Glutamatergic neuron (in vitro differentiated cells): ENCODE measurements at places on chromosomes 1 and 21. TPM values are rescaled to one million over a fixed set of nuclear protein-coding genes. Genes with fewer than 3 reads are reported as not detected.

GRCh38 chr1:64623750-64624191 is 121.1 kb upstream of the RAVER2 start:
- peaks cover 9% of the 10 kb centered on the region for H3K4me1 ChIP-seq
- H3K27me3 ChIP-seq, result peaks cover 3% of the 10 kb centered on the region
- no peak overlapping the region for H3K27ac ChIP-seq
- no peak for DNase-seq
- H3K36me3 ChIP-seq, result no peaks in the 10 kb centered on the region

GRCh38 chr1:204511366-204511765 is 4.8 kb upstream of the MDM4 start:
- DNase-seq, result no peak
- H3K4me3 ChIP-seq, result no peak overlapping the region
- peaks cover 4% of the 10 kb centered on the region for H3K36me3 ChIP-seq
- no peaks in the 10 kb centered on the region for H3K4me1 ChIP-seq
- peaks cover 11% of the 10 kb centered on the region for H3K27me3 ChIP-seq
- H3K27ac ChIP-seq, result no peak overlapping the region

- no peaks in the 10 kb centered on the region for H3K36me3 ChIP-seq
- H3K4me3 ChIP-seq, result no peak overlapping the region
- H3K27ac ChIP-seq, result peak overlapping the region; percentile 48
- H3K27me3 ChIP-seq, result peaks cover 3% of the 10 kb centered on the region
Measured at GRCh38 chr1:67441183-67441582, 11.0 kb upstream of the SERBP1 start.

DNA sequence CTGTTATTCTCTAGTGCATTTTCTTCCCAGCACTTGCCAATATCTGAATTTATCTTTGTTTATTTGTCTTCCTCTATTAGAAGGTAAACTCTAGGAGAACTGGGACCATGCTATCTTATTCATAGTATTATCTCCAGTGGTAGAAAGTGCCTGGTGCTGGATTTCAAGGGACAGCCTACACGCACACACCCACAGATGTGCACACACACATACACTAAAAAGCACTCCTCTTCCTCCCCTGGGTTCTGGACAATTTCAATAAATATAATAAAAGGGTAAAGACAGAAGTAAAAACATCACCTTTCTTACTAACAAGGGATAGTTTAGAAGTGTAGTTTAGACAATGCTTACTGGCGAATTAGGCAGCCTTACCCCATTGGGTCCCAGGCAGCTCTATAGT is 28.5 kb upstream of the USP24 start:
- no peak overlapping the region for H3K27ac ChIP-seq
- DNase-seq, result no peak
- no peaks in the 10 kb centered on the region for H3K27me3 ChIP-seq
- no peaks in the 10 kb centered on the region for H3K4me1 ChIP-seq
- no peaks in the 10 kb centered on the region for H3K36me3 ChIP-seq

DNA sequence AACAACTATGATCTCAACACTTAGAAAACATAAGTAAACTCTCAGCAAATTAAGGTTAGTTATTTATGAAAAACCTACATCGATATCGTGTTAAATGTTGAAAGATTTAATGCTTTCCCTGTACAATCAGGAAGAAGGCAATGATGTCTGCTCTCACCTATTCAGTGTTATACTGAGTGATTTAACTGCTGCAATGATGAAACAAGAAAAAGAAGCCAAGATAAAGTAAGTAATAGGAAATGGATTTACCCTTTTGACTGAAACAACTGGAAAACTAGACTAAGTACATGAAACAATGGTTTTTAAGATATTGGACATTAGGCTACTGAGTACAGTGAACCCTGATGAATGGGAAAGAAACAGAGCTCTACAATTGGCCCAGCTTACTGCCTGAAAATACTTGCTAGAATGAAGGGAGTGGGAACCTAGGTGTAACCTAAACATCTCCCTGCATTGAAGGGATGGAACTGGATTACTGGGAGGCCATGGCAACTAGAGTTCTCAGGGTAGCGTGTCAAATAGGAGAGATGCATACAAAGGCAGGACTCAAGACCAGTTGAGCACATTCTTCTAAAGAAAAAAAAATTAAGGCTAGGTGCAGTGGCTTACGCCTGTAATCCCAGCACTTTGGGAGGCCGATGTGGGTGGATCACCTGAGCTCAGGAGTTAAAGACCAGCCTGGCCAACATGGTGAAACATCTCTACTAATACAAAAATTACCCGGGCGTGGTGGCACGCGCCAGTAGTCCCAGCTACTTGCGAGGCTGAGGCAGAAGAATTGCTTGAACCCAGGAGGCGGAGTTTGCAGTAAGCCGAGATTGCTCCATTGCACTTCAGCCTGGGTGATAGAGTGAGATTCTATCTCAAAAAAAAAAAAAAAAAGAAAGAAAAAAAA is 37.3 kb downstream of the SNRPE start:
- H3K36me3 ChIP-seq, result peaks cover 6% of the 10 kb centered on the region
- no peaks in the 10 kb centered on the region for H3K27me3 ChIP-seq
- no peak overlapping the region for H3K4me3 ChIP-seq
- DNase-seq, result no peak
- no peak overlapping the region for H3K27ac ChIP-seq

- H3K4me1 ChIP-seq, result no peaks in the 10 kb centered on the region
- no peak overlapping the region for H3K4me3 ChIP-seq
- H3K27me3 ChIP-seq, result no peaks in the 10 kb centered on the region
- DNase-seq, result no peak
- no peak overlapping the region for H3K27ac ChIP-seq
Measured at GRCh38 chr21:17901458-17902079, 82.4 kb upstream of the C21orf91 start.

- peak within 1 kb of the TSS; percentile 18 for H3K27ac ChIP-seq
- H3K36me3 ChIP-seq, result no peaks in the 10 kb centered on the region
- H3K4me3 ChIP-seq, result no peak within 1 kb of the TSS
- no peak for DNase-seq
- H3K4me1 ChIP-seq, result peaks cover 13% of the 10 kb centered on the region
Measured at GRCh38 chr1:54547601-54548388, at the start of gene ACOT11. Gene ACOT11 (plus strand): TSS chr1:54548228. CDS start chr1:54548310, 82 bp downstream.

DNA sequence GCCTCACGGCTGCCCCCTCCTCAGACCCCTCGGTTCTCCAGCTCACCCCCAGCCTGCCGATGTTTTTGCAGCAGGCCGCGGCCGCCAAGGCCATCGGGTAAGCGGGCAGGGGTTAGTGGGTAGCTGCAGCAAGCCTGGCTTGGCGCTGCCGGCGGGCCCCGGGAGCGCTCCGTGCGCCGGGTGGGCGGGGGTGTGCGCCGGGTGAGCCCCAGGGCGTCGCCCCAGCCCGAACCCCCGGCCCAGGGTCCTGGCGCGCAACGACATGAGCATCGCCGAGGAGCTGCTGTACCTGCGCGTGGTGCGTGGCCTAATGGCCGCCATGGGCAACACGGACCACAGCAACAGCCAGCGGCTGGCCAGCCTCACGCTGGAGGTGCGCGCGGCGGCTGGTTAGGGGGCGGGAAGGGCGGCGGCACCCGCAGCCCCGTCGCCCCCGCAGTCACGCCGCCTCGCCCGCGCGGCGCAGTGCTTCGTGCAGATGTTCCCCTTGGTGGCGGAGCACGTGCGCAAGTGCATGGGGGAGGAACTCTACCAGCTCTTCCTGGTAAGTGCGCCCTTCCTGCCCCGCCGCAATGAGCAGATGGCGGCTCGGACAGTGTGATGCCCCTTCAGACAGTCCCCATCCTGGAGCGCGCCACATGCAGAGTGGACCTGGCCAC is 6.5 kb downstream of the RNU5D-1 start:
- peaks cover 13% of the 10 kb centered on the region for H3K27me3 ChIP-seq
- H3K27ac ChIP-seq, result no peak overlapping the region
- no peaks in the 10 kb centered on the region for H3K36me3 ChIP-seq
- H3K4me1 ChIP-seq, result no peaks in the 10 kb centered on the region
- H3K4me3 ChIP-seq, result no peak overlapping the region

Gene VWA5B1
- total RNA-seq, result 0.10 TPM

Gene ST3GAL3
- 16.5 TPM for total RNA-seq

Gene PTPN7
- total RNA-seq, result not detected

Gene ERG
- total RNA-seq, result not detected

Gene SUSD4
- total RNA-seq, result 0.47 TPM

Gene AHDC1
- 131 TPM for total RNA-seq

Gene MAP1LC3C
- 0.49 TPM for total RNA-seq

Gene AADACL3
- total RNA-seq, result not detected
